Left ventricle myocardium inferior (tissue), 1 donor: ENCODE measurements at places on chromosomes 2 and 18.

GRCh38 chr2:20165677-20166509, 59.0 kb downstream of the SDC1 start:
- DNase-seq = no peak

GRCh38 chr2:232504438-232504837, 15.8 kb upstream of the PRSS56 start:
- no peak for DNase-seq

GRCh38 chr2:120525056-120526046, 179.4 kb downstream of the INHBB start:
- no peak for DNase-seq

DNA sequence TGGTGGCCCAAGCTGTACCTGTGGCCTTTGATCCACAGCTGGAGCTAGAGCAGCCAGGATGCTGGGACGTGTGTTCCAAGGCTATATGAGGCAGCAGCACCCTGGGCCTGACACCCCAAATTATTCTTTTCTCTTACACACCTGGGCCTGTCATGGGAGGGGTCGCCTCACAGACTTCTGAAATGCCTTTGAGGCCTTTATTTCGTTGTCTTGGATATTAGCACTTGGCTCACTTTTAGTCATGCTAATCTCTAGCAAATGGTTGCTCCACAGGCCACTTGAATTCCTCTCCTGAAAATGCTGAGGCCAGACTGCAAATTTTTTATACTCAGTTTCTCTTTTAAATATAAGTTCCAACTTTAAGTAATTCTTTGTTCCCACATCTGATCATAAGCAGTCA, 22.0 kb upstream of the IL1R2 start:
- DNase-seq = no peak

GRCh38 chr2:98541489-98541888, 66.8 kb downstream of the COA5 start:
- no peak for DNase-seq

- DNase-seq = no peak
These were observed 476.5 kb upstream of the TRIB2 start for GRCh38 chr2:12240206-12240605.

- DNase-seq = no peak
These were observed 94.1 kb downstream of the AAK1 start for GRCh38 chr2:69549421-69549820.
